ENCODE measurements at places on chromosomes 12 and 14.

GRCh38 chr14:88032373-88032772 is 27.4 kb downstream of the GPR65 start:
- no peak for DNase-seq

DNA sequence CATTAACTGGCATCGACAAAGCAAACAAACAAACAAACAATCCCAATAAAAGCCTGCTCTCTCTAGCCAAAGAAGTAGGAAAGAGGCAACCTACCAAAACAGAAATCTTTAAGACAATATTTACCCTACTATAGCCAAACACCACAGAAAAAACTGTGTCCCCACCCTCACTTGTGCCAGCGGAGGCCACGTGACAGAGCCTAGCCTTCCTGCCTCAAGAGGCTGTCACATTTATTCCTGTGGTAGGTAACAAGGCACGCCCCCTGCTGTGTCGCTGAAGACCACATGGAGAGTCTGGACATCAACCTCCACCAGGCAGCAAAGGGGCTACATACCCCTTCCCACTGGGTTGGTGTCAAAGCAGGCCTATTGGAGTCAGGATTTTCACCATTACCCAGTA is 148.1 kb downstream of the LMNTD1 start:
- DNase-seq: no peak

DNA sequence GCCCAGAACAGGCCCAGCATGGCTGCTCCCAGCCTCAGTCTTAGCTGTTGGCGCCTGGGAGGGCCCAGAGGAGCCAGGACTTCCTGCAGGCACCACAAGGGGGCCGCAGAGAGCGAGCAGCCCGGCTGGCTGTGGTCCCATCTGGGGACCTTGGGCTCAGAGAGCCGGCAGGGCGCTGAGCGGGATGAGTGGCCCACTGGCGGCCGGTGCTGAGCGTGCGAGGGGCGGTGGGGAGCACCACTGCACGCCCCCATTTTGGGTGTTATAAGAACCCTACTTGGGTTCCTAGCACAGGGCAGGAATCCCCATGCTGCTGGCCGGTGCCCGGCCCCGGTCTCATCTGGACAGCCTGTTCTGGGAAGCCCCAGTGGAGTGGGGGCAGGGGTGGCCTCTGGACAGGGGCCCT is 25.9 kb upstream of the CRIP2 start:
- no peak for DNase-seq

DNA sequence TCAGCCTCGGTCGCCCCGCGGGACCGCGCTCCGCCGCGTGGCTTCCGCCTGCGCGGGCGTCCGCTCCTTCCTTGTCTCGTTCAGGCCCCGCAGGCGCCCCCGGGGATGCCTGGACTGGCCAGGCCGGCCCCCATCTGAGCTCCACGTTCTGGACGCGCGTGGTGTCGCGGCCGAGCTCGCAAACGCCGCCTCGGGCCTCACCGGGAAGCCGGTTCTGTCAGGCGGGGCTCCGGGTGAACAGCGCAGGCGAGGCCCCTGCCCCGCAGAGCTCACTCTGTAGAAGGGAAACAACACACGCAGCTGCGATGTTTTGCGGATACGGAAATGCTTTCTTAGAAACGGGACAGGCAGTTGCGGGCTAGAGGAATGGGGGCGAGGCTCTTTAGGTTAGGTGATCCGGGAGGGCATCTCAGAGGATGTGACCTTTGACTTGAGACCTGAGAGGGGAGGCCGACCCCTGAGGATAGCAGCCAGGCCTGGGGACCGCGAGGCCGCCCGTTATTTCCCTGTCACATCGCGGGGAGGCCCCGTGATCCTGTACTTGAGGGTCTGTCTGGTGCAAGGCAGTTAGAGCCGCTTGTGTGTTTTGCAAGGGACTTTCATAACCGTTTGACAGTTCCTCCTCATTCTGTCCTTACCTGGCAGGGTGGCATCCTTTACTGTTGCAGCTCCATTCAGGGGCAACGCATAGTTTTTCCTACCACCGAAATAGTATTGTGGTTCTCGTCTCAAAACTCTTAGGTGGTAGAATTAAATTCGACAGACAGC is 584 bp downstream of the VRK1 start:
- no peak for DNase-seq

DNA sequence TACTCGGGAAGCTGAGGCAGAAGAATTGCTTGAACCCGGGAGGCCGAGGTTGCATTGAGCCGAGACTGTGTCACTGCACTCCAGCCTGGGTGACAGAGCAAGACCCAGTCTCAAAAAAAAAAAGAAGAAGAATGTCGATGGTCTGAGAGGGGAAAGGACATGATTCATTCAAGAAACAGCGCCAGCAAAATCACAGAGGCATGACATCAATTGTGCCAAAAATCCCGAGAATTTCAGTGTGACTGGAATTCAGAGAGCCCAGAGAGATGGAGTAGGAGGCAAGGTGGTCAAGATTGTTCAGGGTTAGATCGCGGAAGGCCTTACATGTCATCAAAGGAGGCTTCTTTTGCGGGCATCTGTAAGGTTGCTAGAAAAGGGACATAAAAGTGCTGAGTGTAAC is 483.3 kb downstream of the VRK1 start:
- no peak for DNase-seq

GRCh38 chr12:93127582-93128331 is 198.7 kb upstream of the EEA1 start:
- DNase-seq: peak; percentile 88

DNA sequence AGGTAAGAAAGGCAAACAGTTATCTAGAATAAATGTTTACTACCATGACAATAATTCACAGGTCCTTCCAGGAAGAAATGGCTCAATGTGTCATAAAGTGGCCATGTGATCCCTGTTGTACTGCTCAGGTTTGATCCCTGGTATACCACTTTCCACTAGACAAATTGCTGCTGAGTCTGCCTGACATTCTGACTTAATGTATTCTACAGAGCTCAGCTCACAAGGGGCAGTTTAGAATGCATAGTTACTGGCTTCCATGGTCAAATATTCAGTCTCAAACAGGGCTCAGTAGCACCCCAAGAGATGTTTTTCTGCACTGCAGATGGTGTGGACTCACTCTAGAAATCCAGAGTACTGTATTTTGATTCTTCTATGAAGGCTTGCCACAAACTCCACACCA is 21.8 kb downstream of the TSHR start:
- DNase-seq: no peak

DNA sequence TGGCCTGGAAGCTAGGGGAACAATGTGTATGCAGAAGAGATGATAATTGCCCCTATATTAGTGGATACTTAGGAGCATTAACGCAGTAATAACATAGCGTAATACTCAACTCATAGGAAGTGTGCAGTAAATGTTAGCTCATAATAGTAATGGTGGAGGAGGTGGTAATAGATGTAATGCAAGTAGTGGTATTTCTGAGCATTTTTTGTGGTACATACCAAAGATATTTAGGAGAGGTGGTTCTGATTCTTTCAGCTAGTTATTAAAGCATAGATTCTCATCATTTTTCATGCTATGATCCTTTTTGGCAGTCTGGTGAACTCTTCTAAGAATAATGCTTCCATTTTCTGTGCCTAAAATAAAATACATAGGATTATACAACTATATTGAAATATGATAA is 233.1 kb downstream of the PTPRO start:
- no peak for DNase-seq

GRCh38 chr12:49305762-49306510 is 11.0 kb downstream of the PRPH start:
- DNase-seq: no peak

- DNase-seq: no peak
Measured at GRCh38 chr14:28756884-28757570, 9.6 kb upstream of the FOXG1 start.
